ENCODE measurements at places on chromosomes 12 and 14.
A peak's percentile ranks its signal among the peaks of the same experiment; 100 is the strongest.

- DNase-seq: no peak
Observed at GRCh38 chr14:84894254-84894653, 635.7 kb upstream of the FLRT2 start.

GRCh38 chr14:39268393-39268792 lies 34.7 kb downstream of the MIA2 start:
- DNase-seq: no peak

GRCh38 chr12:75872762-75873161 lies 158.8 kb downstream of the PHLDA1 start:
- DNase-seq: no peak

GRCh38 chr12:1435044-1435443 lies 159.3 kb downstream of the FBXL14 start:
- no peak for DNase-seq

- no peak for DNase-seq
Observed at GRCh38 chr12:79637093-79637492, 53.7 kb downstream of the PAWR start.

DNA sequence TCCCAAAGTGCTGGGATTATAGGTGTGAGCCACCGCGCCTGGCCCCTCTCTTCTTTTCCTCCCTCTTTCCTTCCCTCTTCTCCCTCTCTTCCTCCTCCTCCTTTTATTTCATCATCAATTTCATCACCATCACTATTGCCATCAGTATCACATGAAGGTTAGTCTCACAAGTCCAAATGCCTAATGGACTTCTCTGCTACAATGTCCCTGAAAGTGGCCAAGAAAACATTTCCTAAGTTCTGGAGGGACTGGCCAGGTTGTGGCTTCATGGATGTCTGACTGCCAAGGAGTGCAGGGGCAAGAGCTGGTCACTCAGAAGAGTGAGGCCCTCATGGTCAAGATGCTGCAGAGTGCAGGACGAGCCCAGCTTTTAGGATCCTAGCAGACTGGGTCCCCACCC lies 97.6 kb downstream of the SYNE3 start:
- DNase-seq: no peak

GRCh38 chr14:104593710-104594136 lies 10.8 kb downstream of the TMEM179 start:
- no peak for DNase-seq

DNA sequence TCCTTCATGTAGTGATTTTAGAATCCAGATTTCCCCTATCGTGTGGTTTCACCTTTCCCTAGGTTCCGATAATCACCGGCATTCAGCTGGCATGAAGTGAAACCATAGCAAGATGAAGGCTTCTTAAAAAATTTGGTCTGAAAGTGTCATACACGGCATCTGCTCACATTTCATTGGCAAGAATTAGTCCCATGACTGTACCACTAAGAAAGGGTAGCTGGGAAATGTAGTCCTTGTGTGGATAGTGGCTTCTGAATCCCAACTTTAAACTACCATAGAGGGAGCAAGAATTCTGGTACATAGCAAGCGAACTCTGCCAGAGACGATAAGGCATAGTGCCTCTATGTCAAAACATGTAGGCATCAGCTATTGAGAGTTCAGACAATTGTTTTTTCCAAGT lies 360.1 kb upstream of the TBX3 start:
- no peak for DNase-seq

DNA sequence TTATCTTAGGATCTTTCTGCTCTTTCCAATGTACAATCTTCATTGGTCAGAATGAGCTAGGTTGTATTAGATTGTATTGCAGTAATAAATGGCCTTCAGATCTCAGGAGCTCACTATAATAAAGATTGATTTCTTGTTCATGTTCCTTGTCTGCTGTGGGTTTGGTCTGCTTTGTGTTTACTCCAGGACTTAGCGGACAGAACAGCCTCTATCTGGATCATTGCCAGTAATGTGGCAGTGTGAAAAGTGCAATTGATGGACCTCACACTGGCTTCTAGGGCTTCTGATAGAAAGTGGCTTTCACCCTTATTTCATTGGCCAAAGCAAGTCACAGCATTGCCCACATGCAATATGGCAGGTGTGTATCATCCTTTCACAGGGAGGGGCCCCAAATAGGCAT lies 81.2 kb downstream of the BTG1 start:
- DNase-seq: no peak

DNA sequence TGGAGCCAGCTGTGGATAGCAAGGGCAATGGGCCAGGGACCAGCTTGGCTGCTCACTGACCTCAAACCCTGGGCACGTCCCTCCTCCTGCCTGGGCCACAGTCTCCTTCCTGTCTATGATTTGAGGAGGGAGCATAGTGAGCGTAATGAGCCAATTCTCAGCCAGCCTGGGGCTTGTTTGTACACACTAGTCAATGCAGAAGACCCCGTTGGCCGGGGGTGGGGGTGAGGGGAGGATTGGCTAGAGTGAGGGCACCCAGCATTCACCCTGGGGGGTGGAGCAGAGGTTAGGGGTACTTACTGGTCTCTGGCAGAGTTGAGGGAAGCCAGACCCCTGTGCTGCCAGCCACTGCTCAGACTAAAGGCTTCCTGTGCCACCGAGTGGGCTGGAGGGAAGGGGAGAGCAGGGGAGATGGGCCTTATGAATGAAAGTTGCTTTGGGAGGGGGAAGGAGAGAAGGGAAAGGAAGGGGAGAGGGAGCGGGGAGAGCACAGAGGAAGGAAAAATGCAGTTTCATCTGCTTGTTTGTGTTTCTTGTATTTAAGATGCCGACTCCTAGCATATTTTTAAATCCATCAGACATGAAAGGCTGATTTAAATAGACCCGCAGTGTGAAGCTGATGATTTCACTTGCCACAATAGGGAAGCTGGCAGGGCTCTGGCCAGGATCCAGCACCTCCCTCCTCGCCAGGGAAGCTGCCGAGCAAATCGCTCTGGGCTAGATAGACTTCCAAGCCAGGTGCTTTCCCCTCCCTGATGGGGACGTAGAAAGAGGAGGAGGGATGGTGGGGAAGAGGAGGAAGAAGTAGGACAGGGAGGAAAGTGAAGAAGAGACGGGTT lies 114.0 kb downstream of the PRMT8 start:
- DNase-seq: no peak

- no peak for DNase-seq
Observed at GRCh38 chr14:51004801-51005526, 60.7 kb upstream of the PYGL start.

- DNase-seq: peak; percentile 67
Observed at GRCh38 chr12:6465467-6466183, 4.9 kb downstream of the VAMP1 start.

GRCh38 chr12:122486805-122487426 lies 13.8 kb downstream of the ZCCHC8 start:
- no peak for DNase-seq

DNA sequence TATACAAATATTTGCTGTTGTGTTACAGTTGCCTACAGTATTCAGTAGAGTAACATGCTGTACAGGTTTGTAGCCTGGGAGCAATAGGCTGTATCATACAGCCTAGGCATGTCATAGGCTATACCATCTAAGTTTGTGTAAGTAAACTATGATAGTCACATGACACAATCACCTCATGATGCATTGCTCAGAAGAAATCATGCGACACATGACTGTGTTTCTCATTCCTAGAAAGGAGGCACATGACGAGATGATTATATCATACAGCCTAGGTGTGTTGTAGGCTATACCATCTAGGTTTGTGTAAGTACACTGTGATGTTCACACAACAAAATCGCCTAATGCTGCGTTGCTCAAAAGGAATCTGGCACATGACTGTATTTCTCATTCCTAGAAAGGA lies 31.9 kb downstream of the NOPCHAP1 start:
- DNase-seq: no peak

DNA sequence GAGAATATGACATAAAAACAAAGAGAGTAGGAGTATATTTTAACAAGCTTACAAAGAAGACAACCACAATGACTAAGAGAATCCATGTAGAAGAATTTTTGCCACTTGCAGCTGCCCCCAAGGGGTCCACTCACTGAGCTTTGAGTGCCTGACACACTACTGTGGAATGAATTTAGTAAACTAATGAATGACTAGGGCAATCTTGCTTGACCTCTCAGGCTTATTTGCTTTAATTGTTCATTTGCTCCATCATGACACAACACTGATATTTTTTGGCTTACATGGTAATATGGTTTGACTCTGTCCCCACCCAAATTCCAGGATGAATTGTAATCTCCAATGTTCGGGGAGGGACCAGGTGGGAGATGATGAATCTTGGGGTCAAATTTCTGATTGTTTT lies 249.1 kb upstream of the FAR2 start:
- no peak for DNase-seq

- DNase-seq: peak; percentile 45
Observed at GRCh38 chr12:14774906-14775635, 28.2 kb downstream of the WBP11 start.

DNA sequence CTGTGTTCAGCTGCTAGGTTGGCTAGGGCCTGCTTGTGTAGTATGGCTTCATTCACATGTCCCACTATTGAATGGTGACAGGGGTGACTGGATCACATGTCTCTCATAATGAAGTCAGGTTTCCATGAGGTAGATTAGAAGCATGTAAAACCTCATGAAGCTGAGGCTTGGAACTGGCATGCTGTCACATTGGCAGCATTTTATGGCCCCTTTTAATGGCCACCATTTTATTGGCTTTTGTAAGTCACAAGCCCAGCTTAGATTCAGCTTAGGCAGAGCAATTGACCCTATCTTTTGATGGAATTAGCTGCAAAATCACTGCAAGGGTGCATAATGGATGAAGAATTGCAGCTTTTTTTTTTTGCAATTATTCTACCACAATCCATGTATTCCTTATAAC lies 583.5 kb downstream of the MED13L start:
- no peak for DNase-seq

DNA sequence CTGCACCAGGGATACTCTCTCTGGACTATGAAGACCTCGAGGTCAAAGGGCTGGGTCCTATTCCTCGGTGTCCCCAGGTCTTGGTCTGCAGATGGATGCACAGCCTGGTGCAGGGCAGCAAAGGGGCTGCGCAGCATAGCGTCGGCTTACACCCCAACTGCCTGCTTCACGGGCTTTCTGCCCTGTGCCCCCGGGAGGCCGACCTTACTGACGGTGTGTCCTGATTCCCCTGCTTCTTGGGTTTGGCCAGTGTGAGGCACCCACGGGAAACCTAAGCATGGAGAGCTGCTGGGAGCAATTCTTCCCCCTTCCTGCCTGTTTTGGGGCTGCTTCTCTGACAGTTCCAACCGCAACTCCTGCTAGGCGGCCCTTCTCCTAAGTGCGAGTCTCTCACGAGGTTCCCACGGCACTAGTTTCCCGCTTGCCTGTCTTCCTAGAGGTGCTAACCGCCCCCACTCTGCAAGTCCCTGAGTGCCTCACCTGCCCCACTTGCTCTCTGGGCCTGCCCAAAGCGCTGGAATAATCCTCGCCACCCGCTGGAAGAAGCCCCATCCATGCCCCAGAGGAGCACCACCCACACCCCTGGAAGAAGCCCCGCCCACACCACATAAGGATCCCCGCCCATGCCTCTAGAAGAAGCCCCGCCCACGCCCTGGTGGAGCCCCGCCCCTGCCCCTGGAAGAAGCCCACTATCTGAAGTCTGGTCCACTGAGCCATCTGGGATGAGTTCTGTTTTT lies 54.0 kb downstream of the PRIMA1 start:
- peak; percentile 21 for DNase-seq

GRCh38 chr14:64549791-64550620 lies at the start of gene PPP1R36:
Gene PPP1R36, plus strand, starts transcription at chr14:64549961. Its CDS starts 37 bp downstream, at chr14:64549998.
- DNase-seq: peak; percentile 55

DNA sequence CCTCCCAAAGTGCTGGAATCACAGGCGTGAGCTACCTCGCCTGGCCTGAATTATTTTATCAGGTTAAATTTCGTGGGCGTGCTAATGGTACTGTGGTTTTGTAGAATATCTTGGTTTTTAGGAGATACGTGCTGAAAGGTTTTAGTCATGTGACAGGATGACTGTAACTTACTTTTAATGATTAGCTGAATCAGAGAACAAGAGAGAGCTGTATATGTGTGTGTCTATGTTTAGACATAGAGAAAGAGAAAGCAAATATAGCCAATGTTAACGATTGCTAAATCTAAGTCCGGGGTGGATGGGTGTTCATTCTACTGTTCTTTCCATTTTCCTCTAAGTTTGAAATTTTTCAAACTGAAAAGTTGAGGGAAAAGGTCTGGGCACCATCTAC lies 9.2 kb upstream of the PNMA1 start:
- no peak for DNase-seq

- no peak for DNase-seq
Observed at GRCh38 chr12:5232826-5233500, 189.3 kb downstream of the KCNA5 start.

DNA sequence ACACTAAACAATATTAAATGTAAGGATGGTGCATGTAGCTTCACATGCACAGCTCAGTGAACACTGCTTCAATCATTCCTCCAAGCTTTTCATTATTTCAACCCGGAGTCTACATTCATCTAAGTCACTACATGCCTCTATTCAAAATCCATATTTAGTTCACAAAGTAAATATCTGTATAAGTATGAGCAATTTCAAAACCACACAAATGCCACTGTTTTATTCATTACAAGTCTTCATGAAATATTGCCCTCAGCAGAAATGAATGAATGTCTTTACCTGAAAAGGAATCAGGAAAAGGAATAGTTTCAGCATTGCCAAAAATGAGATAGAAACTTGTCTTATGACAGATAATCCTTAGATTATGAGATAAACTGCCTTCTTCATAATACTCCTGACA lies 149.4 kb downstream of the SLC38A4 start:
- DNase-seq: no peak

DNA sequence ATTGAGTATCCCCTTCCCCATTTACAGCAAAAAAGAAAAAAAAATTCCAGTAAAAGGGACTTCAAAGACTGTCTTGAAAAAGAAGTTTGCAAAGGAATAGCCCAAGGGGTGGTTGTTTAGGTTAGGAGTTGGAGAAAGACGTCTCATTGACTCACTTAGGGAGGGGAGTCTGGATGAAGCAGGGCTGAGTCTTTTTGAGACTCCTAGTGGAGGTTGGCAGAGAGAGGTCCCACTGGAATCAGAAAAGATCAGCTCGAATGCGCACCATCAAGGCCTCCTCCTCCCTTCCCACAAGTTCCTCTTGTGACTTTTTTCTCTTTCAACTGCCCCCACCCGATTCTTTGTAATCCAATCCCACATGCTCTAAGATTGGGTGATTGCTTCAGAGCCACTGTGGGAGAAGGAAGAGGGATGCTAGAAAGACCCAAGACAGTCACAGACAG lies 1.9 kb downstream of the ARHGEF40 start:
- no peak for DNase-seq

- no peak for DNase-seq
Observed at GRCh38 chr14:61560323-61560722, 135.0 kb upstream of the HIF1A start.

- no peak for DNase-seq
Observed at GRCh38 chr12:98771811-98772752, 127.0 kb downstream of the APAF1 start.

DNA sequence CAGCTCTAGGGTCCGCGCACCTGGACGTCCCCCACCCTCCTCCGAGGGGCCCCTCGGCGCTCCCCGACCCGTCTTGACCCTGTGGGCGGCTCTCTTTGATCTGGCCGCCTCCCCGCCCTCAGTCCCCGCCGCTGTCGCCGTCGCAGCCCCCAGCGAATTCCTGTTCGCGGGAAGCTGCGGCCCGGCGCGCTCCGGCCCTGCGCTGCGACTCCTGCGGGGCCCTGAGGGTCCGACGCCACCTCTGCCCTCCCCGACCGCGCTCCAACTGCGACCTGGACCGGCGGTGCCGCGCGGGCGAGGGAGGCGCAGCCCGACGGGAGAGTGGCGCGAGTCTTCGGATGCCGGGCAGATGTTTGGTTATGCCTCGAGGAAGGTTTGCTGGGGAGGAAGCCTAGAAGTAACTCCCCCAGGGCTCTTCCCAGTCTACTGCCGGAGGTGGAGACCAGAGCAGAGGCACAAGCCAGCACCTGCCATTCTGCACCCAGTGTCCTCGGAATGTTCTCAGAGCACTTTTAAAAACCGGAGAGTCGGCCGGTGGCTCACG lies 440 bp upstream of the ISM2 start:
- no peak for DNase-seq

- DNase-seq: no peak
Observed at GRCh38 chr12:130847112-130847511, 8.1 kb upstream of the STX2 start.
